Calu3 (cell line): ENCODE measurements at places on chromosomes 2 and 18. TPM values are rescaled to one million over a fixed set of nuclear protein-coding genes. Genes with fewer than 3 reads are reported as not detected.
A peak's percentile ranks its signal among the peaks of the same experiment; 100 is the strongest.

Gene CABYR
- total RNA-seq, result 10.6 and 12.8 TPM in 2 replicates

Gene ALK
- total RNA-seq, result not detected in 2 replicates

Gene MERTK
- total RNA-seq, result 1.5 and 2.1 TPM in 2 replicates

Gene SRD5A2
- total RNA-seq, result not detected in 2 replicates

Gene CNRIP1
- total RNA-seq, result not detected in 2 replicates

Gene KCNJ3
- total RNA-seq, result 0.17 and 0.22 TPM in 2 replicates

Gene ERBB4
- 2.2 and 2.9 TPM in 2 replicates for total RNA-seq

GRCh38 chr2:225009768-225010167 is 32.5 kb downstream of the DOCK10 start:
- DNase-seq, result peak; percentile 32

GRCh38 chr2:78644854-78645253 is 380.6 kb upstream of the REG3G start:
- no peak for DNase-seq

DNA sequence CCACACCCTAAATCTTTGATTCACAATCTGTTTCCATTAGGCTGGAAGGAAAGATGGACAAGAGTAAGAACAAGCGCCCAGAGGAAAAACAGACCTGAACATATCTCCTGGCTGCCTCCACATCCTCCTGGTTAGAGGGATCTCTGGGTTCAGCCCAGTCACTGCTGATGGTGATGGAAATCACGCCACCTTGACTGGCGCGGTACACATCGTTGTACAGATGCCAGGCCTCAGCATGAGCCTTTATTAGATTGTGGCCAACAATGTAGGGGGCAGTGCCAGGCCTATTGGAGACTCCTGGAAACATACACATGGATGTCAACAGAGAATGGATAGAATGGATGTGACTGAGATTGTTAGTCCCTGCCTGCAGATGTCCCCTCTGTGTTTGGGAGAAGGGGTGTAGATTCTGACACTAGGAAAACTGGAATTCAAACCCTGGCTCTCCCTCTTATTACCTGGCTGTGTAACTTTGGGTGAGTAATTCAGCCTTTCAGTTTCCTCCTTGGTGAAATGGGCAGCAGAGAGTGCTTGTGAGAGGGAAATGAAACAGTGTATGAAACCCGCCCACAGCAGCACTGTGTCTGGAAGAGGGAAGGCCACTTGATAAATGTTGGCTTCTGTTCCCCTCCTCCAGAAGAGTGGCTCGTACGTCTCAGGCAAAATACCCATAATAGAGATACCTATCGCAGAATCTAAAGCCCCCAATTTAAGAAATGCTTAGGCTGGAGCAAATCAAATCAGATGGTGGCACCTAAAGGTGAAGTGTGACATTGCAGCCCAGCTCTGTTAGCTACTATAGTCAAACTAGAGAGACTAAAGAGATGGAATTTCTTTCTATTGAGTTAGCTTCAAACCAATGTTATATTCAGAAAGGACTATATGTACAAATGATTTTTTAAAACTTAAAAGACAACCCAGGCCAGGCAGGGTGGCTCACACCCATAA is 36.2 kb downstream of the LCT start:
- DNase-seq, result no peak

- no peak for DNase-seq
These were observed 675.5 kb downstream of the LRP1B start for GRCh38 chr2:141455211-141455826.

DNA sequence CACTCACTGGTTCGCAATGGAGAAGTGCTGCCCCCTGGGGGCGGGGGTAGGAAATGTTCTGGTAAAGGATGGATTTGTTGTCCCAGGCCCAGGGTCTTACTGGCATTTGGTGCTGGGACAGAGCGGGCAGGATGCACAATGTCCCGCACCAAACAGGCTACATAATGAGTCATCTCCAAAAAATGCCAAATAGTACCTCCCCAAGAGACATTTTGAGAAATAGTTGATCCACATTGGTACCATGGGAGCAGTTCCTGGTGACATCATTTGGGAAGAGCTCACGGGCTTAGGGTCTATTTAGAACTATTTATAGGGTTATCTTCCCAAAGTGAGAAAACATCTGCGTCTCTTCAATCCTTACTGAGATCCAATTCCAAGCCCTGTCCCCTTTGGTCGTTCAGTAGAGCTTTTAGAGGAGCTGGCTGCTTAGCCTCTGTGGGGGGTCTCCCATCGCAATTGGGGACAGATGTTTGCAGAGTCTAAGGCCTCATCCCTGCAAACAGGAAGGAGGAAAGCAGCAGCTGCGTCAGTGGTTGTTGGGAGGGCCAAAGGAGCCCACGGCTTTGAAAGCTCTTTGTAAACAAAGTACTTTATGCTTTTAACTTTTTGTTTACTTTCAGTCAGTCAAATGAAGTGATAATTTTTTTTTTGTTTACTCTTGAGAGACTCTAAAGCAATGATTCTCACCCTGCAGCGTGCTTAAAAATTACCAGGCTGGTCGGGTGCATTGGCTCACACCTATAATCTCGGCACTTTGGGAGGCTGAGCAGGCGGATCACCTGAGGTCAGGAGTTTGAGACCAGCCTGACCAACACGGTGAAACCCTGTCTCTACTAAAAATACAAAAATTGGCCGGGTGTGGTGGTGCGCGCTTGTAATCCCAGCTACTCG is 49.3 kb downstream of the GREB1 start:
- DNase-seq, result peak; percentile 81

DNA sequence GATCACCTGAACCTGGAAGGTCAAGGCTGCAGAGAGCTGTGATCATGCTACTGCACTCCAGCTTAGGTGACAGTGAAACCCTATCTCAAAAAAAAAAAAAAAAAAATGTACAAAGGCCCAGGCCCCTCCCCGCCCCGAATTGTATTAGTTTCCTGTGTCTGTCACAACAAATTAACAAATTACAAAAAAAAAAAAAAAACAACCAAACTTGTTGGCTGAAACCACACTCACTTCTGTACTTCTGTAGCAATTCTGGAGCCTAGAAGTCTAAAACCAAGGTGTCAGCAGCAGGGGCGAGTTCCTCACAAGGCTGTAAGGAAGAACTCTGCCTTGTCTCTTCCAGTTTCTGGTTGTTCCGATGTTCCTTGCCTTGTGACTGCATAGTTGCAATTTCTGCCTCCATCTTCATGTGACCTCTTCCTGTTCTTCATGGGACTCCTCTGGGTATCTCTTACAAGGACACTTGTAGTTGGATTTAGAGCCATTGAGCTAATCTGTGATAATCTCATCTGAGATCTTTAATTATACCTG is 100.8 kb upstream of the ZSWIM2 start:
- no peak for DNase-seq

- no peak for DNase-seq
These were observed 145.9 kb upstream of the LHCGR start for GRCh38 chr2:48901416-48901815.

DNA sequence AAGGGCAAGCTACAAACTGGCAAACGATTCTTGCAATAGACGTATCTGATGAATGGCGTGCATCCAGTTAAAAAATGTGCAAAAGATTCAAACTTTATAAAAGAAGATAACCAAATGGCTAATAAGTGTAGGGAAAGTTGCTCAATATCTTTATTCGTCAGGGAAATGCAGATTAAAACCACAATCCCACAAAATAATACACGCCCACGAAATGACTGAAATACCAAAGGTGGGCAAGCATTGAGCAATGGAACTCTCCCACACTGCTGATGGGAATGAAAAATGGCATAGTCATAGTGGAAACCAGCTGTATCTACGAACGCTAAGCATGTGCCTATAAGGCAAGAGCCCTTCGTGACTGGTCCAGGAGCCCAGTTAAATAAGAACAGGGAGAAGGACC is 168.6 kb upstream of the SIX2 start:
- DNase-seq, result peak; percentile 25

- no peak for DNase-seq
These were observed 37.1 kb downstream of the BCL11A start for GRCh38 chr2:60516383-60516811.

DNA sequence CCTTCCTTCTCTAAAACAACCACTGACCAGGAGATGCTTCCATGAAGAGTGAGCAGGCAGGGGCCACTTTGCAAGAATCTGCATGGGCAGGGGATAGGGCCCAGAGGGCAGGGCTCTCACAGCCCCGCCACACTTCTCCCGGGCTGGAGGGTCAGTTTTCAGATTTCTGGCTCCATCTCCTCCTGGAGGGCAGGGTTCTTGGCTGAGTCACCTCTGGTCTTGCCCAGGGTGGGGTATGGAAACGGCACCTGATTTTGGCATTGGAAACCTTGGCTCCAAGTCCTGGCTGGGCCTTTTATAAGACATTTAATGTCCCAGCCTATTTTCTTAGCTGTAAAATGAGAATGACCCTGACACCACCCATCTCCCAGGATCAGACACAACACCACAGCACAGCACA is 27.6 kb upstream of the ASPRV1 start:
- no peak for DNase-seq

- no peak for DNase-seq
These were observed 1.8 kb downstream of the CCDC141 start for GRCh38 chr2:179048099-179048498.

DNA sequence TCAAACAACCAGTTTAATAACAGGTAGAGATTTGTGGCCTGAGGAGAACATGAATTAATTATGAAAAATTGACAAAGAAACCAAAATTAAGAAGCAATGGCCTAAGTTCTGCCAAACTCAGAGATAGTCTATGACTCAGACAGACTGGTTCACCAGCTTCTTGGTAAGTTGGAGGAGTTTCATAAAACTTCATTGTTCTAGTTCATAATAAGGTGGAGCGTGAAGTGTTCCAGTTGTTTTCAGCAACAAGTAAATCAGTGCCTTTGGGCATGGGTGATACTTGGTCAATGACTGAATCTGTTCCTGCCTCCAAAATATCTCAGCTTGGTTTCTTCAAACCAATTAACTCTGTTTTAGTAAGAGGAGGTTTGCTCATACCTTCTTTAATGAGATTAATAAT is 40.0 kb downstream of the SLC40A1 start:
- DNase-seq, result no peak

DNA sequence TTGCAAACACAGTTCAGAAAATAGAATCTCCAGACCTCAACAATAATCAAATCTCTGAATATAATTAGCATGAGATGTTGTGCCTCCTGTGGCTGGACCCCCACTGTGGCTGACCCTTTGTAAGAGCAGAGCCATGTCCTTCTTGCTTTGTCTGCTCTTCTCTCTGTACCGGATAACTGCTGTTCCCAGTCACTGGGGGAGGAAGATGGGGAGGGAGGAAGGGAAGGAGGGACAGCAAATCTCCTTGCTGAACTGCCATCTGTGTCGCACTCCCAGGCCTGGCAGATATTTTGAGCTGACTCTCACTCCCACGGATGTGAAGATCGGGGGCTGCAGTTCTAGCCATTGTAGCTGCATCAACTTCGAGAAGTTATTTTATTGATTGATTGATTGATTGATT is 319.0 kb upstream of the CXCR4 start:
- no peak for DNase-seq

DNA sequence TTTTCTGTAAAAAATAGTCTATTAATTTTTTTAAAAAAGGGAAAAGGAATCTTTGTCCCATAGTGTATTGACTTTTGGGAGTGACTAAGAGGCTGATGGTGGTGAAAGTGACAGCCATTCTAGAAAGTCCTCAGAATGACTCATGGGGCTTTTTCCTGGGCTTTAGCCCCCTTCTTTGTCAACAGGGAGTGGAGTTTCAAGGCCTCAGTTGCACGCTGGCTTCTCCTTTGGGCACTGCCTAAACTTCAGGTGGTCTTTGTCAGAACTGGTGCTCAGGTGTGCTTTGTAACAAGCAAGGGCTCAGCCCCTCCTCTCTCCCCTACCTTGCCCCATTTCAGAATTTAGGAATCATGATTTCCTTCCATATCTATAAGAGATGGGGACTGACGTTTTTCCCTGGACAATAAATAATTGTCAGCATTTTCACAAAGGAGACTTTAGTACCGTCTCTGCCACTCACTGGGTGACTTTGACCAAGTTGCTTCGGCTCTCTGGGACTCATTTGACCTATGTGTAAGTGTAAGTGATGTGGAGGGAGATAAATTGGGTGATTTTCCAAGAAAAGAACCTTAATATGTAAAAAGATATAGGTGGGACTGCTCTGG is 61.2 kb upstream of the IGFBP2 start:
- DNase-seq, result peak; percentile 4

DNA sequence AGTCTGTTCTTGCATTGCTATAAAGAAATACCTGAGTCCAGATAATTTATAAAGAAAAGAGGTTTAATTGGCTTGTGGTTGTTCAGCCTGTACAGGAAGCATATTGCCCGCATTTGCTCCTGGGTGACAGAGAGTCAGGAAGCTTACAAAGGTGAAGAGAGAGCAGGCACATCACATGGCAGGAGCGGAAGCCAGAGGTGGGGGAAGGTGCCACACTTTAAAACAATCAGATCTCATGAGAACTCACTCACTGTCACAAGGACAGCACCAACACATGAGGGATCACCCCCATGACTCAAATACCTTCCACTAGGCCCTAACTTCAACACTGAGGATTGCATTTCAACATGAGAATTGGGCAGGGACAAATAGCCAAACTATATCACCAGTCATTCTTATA is 124.8 kb upstream of the COL5A2 start:
- DNase-seq, result no peak

DNA sequence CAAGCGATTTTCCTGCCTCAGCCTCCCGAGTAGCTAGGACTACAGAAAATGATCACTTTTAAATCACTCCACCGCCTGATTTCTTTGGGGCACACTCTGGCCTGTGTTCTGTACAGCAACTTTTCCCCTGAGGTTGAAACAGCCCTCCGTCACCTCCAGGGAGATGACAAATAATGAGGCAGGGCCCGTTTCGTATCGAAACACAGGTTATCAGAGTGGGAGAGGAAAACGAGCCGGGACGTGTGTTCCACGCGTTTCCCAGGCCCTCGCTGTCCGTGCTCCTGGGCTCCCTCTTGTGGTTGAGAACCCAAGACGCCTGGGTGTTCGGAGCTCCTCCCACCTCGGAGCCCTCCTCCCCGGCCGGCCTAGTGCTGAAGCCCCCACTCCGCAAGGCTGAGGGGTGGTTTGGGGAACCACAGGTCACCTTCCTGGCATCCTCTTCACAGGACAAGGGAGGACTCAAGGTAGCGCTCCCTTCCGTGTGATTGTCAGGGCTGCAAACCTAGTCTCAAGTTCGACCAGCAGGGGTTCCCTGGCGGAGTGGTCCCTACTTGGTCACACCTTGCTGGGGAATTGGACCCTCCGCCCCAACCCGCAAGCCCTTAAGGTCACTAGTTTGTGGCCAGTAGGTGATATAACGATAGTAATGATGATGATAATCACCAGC is 12.8 kb downstream of the ATP6V1B1 start:
- DNase-seq, result peak; percentile 86

GRCh38 chr2:195813421-195813820 is 156.4 kb downstream of the SLC39A10 start:
- no peak for DNase-seq

DNA sequence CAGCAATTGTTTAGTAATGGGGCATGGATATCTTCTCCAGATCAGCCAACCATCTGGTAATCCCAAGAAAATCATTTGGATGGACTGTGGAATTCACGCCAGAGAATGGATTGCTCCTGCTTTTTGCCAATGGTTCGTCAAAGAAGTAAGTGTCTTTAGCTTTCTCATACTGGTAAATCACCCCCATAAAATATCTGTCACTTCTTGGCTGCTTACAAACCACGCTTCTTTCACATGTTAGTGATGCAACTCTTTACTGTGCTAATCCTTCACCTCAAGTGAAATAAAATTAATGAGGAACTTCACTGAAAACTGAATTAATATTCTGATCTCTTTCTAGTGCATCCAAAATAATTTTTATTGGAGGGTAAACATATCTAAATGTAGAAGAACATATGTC is 18.9 kb downstream of the CPO start:
- DNase-seq, result no peak

- DNase-seq, result peak; percentile 30
These were observed 171.9 kb upstream of the GATA6 start for GRCh38 chr18:21997207-21998143.
